ENCODE measurements at places on chromosomes 2 and 18. TPM values are rescaled to one million over a fixed set of nuclear protein-coding genes. Genes with fewer than 3 reads are reported as not detected.
A peak's percentile ranks its signal among the peaks of the same experiment; 100 is the strongest.

Gene SEPTIN10
- total RNA-seq: 0.49 TPM

Gene WNT6
- total RNA-seq: 0.25 TPM

Gene G6PC2
- not detected for total RNA-seq

Gene GAREM2
- 2.2 TPM for total RNA-seq

Gene TOGARAM2
- total RNA-seq: 2.7 TPM

Gene DYNAP
- total RNA-seq: not detected

Gene CD28
- 94.2 TPM for total RNA-seq

Gene CHST9
- total RNA-seq: not detected

DNA sequence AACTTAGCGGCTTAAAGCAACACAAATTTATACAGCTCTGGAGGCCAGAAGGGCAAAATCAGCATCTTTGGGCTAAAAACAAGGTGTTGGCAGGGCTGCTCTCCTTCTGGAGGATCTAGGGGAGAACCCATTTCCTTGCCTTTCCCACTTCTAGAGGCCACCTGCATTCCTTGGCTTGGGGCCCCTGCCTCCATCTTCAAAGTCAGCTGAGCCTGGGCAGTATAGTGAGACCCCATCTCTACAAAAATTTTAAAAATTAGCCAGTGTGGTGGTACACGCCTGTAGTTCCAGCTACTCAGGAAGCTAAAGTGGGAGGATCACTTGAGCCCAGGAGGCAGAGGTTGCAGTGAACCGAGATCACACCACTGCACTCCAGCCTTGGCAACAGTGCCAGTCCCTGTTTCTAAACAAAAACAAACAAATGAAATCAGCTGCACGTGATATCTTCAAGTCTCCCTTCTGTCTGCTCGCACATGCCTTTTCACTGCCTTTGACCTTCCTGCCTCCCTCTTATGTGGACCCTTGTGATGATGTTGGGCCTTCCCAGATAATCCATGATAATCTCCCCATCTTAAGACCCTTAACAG is 200.6 kb downstream of the ZFP36L2 start:
- no peaks in the 10 kb centered on the region for H3K27me3 ChIP-seq
- H3K4me1 ChIP-seq: peaks cover 27% of the 10 kb centered on the region
- no peak overlapping the region for H3K27ac ChIP-seq
- DNase-seq: no peak
- peaks cover 5% of the 10 kb centered on the region for H3K36me3 ChIP-seq

DNA sequence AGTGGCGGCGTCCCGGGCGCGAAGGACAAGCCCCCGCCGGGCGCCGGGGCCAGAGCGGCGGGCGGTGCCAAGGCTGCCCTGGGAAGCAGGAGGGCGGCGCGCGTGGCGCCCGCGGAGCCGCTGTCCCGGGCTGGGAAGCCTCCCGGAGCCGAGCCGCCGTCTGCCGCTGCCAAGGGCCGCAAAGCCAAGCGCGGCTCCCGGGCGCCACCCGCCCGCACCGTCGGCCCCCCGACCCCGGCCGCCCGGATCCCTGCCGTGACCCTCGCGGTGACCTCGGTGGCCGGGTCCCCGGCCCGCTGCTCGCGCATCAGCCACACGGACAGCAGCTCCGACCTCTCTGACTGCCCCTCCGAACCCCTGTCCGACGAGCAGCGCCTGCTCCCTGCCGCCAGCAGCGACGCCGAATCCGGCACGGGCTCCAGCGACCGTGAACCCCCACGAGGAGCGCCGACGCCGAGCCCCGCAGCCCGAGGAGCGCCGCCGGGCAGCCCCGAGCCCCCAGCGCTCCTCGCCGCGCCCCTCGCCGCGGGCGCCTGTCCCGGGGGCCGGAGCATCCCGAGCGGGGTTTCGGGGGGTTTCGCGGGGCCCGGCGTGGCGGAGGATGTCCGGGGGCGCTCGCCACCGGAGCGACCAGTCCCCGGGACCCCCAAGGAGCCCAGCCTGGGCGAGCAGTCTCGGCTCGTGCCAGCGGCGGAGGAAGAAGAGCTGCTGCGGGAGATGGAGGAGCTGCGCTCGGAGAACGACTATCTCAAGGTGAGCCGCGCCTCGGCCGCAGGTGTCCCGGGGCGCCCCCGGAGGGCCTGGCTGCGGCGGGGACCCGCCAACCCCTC is 820 bp downstream of the MTCL1 start:
- H3K36me3 ChIP-seq: no peaks in the 10 kb centered on the region
- peaks cover 11% of the 10 kb centered on the region for H3K4me1 ChIP-seq
- peak; percentile 11 for DNase-seq
- no peak overlapping the region for H3K27ac ChIP-seq
- H3K27me3 ChIP-seq: peaks cover 57% of the 10 kb centered on the region

DNA sequence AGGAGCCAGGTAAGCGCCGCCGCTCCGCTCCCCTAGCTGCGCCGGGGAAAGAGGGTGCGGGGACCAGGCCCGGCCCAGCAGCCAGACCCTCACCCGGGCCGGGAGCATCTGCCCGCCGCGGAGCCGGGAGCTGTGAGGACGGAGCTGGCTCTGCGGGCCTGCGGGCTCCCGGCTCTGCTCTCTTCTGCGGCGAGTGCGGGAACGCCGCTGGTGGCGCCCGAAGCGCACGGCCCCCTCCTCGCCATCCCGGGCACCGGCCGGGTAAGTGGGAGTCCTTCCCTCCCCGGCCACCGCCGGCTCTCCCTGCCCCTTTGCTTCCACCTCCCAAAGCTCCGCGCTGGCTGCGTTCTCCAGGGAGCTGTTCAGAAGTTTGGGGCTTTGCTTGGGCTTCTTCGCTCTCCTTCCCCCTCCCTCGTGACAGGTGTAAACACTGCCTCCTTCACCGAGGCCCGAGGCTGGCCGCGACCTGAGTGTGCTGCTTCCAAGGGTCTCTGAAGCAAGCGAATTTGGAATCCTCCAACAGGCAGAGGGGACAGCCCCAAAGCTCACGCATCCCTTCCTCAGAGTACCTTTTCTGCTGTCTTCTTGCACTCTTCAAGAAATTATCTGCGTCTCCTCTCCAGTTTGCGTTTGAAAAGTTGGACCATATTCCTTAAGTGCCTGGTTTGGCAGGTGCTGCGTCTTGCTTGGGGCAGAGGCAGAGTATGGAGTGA is 632 bp downstream of the AFTPH start:
- peak overlapping the region; percentile 100 for H3K27ac ChIP-seq
- no peaks in the 10 kb centered on the region for H3K27me3 ChIP-seq
- peak overlapping the region; percentile 99 for H3K4me3 ChIP-seq
- peak; percentile 62 for DNase-seq

DNA sequence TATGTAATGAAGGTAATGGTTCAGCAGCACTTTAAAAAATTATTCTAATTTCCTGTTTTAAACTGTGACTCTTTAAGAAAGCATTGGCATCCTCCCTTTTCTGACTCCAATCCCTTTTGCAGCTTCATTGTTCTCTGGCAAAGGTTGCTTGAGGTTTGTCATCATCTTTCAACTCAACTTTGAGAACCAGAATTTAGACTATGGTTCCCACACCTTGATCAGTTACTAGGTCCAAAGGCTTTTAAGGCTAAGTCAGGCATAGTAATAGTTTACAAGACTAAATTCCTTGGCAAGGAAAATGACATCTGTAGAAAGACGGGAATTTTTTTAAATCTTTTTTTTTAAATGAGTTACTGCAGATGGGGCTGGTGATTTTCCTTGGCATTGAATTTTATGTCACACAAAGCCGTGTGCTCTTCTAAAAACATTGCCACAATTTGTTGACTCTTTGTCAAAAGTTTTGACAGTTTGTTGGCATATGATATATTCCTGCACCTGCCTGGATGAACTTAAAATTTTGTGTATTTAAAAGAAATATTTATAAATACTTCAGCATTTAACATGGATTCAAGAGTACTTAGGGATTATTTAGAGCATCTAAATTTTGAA is 451.0 kb downstream of the MEIS1 start:
- no peak for DNase-seq
- H3K4me3 ChIP-seq: no peak overlapping the region
- H3K4me1 ChIP-seq: no peaks in the 10 kb centered on the region
- no peak overlapping the region for H3K27ac ChIP-seq
- no peaks in the 10 kb centered on the region for H3K27me3 ChIP-seq

DNA sequence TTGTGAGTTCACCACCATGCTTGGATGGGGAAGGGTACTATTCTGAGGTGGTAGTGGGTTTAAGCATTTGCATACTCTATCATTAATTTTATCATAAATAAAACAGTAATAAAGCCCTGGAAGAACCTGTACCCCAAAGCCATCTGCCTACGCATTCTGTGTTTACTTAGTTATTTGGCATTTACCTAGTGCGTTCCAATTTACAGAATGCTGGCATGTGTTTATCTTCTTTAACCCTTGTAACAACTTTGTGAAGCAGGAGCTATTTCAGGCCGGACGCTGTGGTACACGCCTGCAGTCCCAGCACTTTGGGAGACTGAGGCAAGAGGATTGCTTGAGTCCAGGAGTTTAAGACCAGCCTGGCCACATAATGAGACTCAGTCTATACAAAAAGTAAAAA is 17.8 kb upstream of the ODC1 start:
- H3K27me3 ChIP-seq: peaks cover 8% of the 10 kb centered on the region
- DNase-seq: no peak
- no peak overlapping the region for H3K4me3 ChIP-seq
- no peaks in the 10 kb centered on the region for H3K36me3 ChIP-seq

DNA sequence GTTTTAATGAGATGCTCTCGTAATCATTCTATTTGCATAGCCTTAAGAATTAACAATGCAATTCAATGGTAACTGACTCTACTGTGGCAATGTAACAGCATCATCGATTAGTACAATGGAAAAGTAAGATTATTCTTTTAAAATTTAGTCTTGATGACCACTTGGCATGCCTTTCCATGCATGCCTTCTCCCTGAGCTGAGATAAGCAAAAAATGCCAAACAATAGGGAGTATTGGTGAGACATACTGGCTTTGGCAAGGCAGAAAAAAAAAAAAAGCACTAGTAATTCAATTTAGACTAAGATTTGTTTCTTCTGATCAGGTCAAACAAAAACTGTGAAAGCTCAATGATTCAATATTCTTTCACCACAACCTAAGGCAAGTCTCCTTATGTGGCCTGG is 110.8 kb upstream of the TRIB2 start:
- H3K4me3 ChIP-seq: no peak overlapping the region
- H3K27me3 ChIP-seq: no peaks in the 10 kb centered on the region
- no peak for DNase-seq

GRCh38 chr2:218290316-218291261 is 1.7 kb downstream of the TMBIM1 start:
- H3K4me3 ChIP-seq: peak overlapping the region; percentile 88
- H3K4me1 ChIP-seq: peaks cover 66% of the 10 kb centered on the region
- DNase-seq: peak; percentile 60
- peak overlapping the region; percentile 92 for H3K27ac ChIP-seq

Measured in activated CD8-positive, alpha-beta T cell treated with anti-CD3 and anti-CD28 coated beads for 36 hours (primary cell).